ENCODE measurements at places on chromosomes 1 and 21.

- DNase-seq: no peak
Observed at GRCh38 chr1:36590264-36590663, 107.6 kb upstream of the CSF3R start.

DNA sequence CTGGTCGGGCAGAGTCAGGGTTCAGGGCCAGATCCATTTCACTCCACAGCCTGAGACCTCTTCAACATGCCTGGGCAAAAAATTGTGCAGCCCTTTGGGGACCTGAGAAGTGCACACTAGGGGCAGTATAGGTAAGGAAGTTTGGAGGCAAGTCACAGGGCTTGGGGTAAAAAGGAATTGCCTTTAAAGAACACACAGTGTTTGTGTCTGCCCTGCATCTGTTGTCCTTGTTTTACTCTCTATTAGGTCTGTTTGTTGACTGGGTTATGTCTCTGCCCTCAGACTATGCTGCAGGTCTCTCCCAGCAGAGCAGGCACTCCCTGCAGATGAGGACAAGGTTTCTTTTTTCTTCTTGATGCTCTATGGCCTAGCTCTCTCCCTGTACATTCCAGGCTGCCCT lies 22.0 kb downstream of the LDLRAD2 start:
- DNase-seq: no peak

GRCh38 chr1:37338658-37339057 lies 135.7 kb upstream of the ZC3H12A start:
- DNase-seq: peak; percentile 52

GRCh38 chr1:214019499-214019898 lies 31.7 kb downstream of the PROX1 start:
- DNase-seq: peak; percentile 72

DNA sequence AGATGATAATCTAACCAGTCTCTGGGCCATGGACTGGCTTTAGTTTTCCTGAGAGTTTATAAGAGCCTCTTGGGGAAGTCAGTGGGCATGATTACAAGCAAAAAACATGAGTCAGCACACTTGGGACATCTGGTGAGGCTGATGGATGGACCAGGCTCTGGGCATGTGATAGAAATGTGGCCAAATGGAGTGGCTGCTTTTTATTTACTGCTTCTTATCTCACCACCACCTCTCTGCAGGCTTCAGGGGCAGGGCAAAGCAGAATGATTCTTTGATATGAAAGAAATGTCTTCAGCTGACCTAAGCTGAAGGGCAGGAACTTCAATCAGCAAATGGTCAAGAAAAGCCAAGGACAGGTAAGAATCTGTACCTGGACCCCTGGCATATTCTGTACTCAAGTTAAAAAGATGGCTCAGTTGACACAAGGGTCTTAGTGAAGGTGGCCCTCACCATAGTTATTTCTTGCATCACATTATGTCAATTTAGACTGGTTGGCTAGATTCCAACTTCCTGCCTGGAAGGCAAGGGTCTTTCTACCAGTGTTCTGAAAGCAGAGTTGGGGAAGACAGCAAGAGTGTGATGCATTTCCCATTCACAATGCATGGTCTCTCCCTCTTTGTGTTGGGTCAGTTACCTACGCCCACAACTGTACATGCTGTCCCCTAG lies 162.8 kb downstream of the FASLG start:
- DNase-seq: no peak

DNA sequence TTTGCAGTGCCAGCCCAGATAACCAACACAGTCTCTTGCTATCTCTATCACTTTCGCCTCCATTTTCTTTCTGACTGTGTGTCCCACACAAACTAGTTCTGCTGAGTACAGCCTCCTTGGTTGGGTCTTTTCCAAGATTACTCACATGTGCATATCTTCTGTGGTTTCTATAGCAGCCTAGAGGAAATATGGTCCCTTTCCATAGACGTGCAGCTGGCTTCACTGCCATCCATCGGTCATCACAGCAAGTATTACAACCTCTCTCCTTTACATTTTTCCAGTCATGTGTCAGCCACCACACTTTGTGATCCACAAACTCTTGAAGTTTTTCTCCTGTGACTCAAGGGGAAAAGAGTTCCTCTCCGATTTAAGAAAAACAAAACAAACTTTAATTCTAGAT lies 893.4 kb upstream of the ADGRL4 start:
- no peak for DNase-seq
